ENCODE measurements at places on chromosomes 11 and 22.

- DNase-seq: peak; percentile 77
Measured at GRCh38 chr11:117232092-117232878, at the start of gene RNF214. Gene RNF214 (plus strand): TSS chr11:117232671. CDS start chr11:117234273, 1,602 bp downstream.

GRCh38 chr22:31243339-31244045 is 31.4 kb downstream of the LIMK2 start:
- DNase-seq: no peak

- no peak for DNase-seq
Measured at GRCh38 chr11:22728600-22729389, 62.4 kb downstream of the GAS2 start.

DNA sequence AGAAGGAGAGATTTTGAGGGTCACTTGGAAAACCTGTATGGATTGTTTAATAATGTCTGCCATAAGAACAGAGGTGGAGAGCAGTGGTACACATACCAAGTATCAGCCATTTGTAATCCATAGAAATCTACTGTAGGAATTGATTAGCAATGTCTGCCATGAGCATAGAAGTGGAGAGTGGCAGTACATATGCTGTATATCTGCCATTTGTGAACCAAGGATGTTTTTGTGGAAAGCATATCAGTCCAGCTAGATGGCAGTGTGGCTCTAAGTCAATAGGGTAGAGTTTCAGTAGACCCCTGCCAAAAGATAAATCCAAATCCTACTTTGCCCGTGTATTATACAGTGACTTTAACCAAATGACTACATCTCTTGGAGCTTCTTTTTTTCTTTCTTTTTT is 82.9 kb upstream of the SEZ6L start:
- no peak for DNase-seq

- DNase-seq: peak; percentile 13
Measured at GRCh38 chr11:82775736-82776346, 42.2 kb upstream of the FAM181B start.

- DNase-seq: peak; percentile 73
Measured at GRCh38 chr11:107565219-107565937, at the start of gene ALKBH8. Gene ALKBH8 (minus strand): TSS chr11:107565735. CDS start chr11:107560893, 4,842 bp downstream.

DNA sequence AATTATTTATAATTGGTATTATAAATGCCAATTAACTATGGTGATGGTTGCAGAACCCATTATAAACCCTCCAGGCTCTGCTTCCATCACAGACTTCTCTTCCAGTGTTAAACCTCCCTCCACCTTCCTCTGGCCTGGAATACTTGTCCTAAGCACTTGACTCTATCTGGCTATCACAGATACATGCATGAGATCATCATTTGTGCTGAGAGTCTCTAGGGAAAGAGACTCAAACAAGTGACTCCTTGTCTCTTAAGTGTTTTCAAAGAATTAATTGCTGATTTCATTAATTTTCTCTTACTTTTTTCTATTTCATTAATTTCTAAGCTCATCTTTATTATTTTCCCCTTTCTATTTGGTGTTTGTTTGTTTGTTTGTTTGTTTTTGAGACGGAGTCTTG is 29.1 kb downstream of the RTL6 start:
- DNase-seq: no peak

GRCh38 chr11:75240311-75241035 is at the start of gene TPBGL:
Gene TPBGL (plus strand): TSS chr11:75240774. CDS start chr11:75241050, 276 bp downstream.
- no peak for DNase-seq

GRCh38 chr22:46602025-46602424 is 18.2 kb upstream of the GRAMD4 start:
- no peak for DNase-seq

- no peak for DNase-seq
Measured at GRCh38 chr22:27433099-27433498, 368.5 kb downstream of the MN1 start.

DNA sequence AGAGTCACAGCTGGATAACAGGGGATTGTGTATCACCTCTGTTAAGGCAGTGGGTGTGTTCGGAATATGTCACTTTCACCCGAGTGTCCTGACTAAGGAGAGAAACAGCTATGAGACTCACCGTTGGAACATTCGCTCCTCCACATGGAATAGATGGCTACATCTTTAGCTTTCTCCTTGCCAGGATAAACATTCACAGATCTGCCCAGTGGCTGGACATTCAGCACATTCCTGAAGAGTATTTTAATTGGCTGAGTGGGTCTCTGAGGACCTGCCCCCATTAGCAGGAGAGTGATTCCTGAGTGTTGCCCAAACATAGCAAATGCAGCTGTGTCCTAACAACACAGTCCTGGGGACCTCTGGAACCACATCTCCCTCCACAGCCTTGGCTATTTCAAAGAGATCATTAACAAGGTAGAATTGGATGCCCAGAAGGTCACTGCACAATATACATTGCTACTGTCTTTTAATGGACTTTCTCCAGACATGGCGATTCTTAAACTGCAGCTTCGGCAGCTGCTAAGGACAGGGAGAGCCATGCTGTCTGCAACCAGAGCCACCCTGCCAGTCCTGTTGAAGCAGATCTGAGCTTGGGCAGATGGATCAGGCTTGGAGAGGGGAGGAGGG is 435.0 kb upstream of the CADM1 start:
- no peak for DNase-seq

DNA sequence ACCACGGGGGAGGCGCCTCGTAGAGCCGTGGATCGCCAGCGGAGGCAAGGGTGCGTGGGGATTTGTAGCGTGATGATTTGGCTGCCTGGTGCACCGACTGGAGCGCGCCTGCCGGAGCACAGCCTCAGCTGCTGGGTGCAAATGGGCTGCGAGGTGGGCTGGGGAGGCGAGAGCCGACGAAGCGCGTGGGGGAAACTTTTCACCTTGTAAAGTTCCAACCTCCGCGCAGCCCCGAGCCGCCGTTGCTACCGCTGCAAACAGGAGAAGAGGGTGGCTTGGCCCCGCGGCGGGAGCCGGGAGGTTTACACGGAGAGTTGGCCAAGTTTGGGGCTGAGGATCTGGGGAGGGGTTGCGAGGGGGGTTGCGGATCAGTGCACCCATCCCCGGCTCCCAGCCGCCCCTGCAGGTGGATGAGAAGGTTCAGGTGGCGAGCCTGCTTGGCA is 528 bp downstream of the FAT3 start:
- no peak for DNase-seq

GRCh38 chr11:88203604-88204003 is 28.4 kb upstream of the RAB38 start:
- DNase-seq: no peak

GRCh38 chr11:114163830-114164401 is 104.4 kb downstream of the ZBTB16 start:
- DNase-seq: no peak

- DNase-seq: no peak
Measured at GRCh38 chr11:67384851-67385366, 6.9 kb upstream of the RAD9A start.

GRCh38 chr22:38740754-38741153 is 15.0 kb downstream of the SUN2 start:
- no peak for DNase-seq

DNA sequence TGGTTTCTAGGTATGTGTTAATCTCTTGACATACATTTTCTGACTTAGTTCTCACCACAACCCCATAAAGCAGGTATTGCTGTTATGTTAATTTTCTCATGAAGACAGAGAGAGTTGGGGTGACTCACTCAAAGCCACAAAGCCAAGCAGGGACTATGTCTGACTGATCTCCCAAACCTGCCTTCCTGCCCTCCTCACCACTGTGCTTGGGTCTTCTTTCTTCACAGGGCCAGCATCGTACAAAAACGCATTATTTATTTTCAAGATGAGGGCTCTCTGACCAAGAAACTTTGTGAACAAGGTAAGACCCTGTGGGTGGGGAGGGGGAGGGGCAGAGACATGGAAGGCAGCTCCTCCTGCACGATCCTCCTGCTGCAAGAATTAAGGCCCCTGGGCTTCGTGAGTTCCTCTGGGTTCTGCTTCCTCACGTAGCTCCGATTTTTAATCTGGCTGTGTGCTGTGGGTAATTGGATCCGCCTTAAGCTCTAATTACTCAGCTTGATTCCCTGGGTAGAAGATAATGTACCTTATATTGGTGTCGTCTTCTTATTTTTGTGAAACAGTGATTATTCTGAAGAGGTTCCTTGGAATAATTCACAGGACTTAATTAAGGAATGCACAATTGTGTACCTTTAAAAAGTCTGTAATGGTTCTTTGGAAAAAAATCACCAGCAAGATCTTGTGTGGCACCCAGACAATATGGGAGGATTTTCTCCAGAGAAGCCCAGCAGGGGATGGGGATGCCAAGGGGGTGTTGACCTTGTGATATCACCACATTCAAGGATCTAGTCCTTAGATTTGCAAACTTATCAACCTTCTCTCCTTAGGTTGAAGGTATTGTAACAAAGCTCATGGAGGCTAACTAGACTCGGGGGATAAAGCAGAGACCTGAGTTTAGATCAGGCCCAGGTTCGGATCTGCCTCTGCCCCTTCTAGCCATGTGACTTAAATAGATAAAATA is 112.9 kb downstream of the SPON1 start:
- peak; percentile 79 for DNase-seq

DNA sequence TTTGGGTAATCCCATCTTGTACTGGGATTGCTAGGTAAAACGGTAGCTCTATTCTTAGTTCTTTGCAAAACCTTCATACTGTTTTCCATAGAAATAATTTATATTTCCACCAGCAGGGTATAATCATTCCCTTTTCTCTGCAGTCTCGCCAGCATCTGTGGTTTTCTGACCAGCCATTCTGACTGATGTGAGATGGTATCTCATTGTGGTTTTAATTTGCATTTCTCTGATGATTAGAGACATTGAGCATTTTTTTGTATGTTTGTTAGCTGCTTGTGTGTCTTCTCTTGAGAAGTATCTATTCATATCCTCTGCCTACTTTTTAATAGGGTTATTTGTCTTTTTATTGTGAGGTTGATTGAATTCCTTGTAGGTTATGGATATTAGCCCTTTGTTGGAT is 220.9 kb downstream of the PGR start:
- DNase-seq: no peak

GRCh38 chr11:103114836-103115235 is 5.6 kb downstream of the DYNC2H1 start:
- no peak for DNase-seq

DNA sequence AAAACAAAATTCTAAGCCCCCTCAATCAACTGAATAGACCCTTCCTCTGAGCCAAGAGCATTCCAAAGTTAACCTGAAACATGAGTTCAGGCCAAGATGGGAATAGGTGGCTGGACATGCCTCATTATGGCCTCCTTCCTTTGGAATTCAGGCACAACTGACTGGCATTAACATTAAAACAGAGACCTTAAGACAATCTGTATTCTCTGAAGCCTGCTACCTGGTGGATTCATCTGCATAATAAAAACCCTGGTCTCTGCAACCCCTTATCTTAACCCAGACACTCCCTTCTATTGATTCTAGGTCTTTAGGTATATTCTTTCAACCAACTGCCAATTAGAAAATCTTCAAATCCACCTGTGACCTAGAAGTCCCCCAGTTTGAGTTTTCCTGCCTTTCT is 66.3 kb downstream of the JRKL start:
- no peak for DNase-seq

DNA sequence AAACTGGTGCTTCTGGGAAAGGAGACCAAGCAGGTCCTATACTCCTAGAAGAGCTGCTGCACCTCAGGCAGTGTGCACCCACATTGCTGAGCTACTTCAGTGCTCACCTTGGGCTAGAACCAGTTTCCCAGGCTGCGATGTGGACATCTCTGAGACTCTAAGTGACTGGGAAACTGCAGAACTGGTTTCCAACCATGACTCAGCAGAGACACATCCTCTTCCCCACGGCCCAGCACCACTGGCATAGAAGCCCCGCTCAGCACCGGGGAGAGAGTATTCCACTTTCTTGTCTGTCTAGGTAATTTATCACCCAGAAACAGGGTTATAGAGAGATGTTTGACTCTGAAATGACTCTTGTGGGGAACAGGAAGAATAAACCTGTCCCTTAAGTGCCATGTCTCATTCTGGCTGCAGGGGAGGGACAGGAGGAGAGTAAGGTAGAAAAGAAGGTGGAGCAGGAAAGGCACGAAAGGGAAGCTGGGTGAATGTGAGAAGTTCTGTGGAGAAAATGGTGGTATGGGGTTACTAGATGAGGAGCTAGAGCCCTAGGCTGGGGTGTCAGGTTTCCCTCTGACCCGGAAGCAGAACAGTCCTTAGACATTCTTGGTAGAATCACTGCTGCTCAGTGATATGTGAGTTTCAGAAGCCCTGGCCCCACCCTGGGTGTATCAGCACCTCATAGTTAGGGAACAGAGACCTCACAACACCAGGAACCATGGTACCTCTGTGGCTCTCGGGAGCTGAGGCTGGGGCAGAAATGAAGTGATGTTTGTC is 340.4 kb upstream of the NCAM1 start:
- no peak for DNase-seq

GRCh38 chr11:89279176-89279575 is 101.5 kb downstream of the TYR start:
- DNase-seq: no peak

GRCh38 chr11:69541501-69542313 is 60.2 kb downstream of the LINC01488 start:
- no peak for DNase-seq

Measured in CD4-positive, alpha-beta T cell treated with Interleukin-6 at 100 ng/mL for 8 hours (primary cell).